Breast epithelium (tissue), 4 donors: ENCODE measurements at places on chromosomes 1 and 21. TPM values are rescaled to one million over a fixed set of nuclear protein-coding genes. Genes with fewer than 3 reads are reported as not detected.

DNA sequence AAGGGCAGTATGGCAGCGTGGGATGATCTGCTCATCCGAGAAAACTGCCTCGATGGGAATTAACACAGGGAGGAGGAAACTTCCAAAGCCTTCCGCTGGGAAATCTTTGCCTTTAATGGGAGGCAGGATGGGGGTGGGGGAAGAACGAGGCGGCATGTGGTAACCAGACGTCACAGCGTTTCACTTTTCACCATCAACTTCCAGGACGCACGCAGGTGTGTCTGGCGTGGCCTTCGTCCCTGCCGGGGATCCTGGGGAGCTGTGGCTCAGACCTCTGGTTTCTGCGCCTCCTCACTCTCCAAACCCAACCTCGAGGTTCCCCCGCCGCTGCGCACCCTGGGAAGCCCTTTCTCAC is 282 bp downstream of the RSPH1 start:
- no peaks in the 10 kb centered on the region for H3K27me3 ChIP-seq
- peak overlapping the region; percentile 86 for H3K27ac ChIP-seq
- DNase-seq: no peak

DNA sequence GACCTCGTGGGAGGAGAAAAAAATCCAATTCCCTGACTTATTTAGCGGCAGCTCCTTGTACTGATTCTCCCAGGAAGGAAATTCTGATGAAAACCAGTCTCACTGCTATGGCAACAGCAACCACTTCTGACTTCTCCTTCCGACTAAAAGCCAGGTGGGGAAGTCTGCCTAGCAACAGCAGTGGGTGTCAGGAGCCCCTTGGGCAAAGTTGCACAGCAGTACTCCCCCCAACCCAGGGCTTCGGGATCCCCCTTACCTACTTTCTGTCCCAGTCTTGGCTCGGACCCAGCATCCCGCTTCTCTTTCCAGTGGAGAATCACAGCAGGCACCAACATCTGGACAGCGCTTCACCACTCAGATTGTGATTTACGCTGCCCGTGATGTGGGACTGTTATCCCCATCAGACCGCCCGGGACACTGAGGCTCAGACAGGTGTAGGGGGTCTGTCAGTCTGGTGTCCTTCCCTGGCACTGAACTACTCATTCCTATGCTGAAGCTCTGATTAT is 24.6 kb downstream of the NKAIN1 start:
- H3K4me1 ChIP-seq: no peaks in the 10 kb centered on the region
- H3K27me3 ChIP-seq: no peaks in the 10 kb centered on the region
- H3K36me3 ChIP-seq: no peaks in the 10 kb centered on the region
- H3K4me3 ChIP-seq: no peak overlapping the region
- peak overlapping the region; percentile 1 for H3K27ac ChIP-seq

DNA sequence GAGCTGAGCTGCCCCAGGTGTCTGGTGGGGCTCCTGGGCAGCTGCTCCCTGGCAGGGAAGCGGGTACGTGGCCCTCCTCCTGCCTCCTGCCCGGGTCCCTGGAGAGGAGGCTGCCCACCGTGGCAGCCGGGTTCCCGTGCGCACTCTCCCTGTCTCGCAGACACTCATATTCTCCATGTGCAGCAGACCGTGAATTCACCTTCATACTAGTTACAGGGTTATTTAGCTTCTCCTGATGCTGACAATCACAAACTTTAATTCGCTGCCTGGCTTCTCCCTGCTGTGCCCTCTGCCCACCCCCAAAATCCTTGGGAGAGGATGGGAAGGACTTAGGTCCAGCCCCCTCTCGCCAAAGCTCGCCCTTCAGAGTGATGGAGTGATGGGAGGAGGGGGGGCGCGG is 95.3 kb downstream of the CASZ1 start:
- no peaks in the 10 kb centered on the region for H3K36me3 ChIP-seq
- peaks cover 11% of the 10 kb centered on the region for H3K4me1 ChIP-seq
- no peak for DNase-seq
- H3K27ac ChIP-seq: peak overlapping the region; percentile 38
- H3K27me3 ChIP-seq: no peaks in the 10 kb centered on the region
- H3K4me3 ChIP-seq: no peak overlapping the region

DNA sequence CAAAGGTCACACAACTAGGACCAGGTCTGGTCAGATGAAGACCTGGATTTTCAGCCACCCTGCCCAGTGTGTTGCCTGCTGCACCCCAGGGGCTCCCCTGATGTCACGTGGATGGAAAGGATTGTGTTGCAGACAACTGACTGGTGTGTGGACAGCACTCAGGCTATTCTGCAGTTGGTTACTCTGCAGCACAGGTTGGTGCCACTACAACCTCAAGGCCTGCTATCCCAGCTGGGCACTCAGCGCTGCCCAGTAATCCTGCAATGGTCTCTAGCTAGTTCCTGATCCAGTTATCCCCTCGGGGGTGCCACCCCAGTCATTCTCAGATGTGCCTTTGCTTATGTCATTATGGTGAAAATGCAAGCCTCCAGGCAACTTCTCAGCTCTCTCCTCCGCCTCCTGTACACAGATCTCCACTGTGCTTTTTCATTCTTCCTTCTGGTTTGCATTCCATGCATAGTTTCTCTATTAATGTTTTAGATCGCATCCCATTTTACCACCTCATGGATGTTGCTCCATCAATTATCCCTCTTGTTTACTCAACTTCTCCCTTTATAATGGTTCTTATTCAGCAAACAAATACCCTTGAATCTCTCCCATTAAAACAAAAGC is 503.2 kb upstream of the CAMK1G start:
- H3K4me1 ChIP-seq: no peaks in the 10 kb centered on the region
- H3K27ac ChIP-seq: no peak overlapping the region
- no peak overlapping the region for H3K4me3 ChIP-seq
- no peak for DNase-seq
- H3K36me3 ChIP-seq: no peaks in the 10 kb centered on the region

DNA sequence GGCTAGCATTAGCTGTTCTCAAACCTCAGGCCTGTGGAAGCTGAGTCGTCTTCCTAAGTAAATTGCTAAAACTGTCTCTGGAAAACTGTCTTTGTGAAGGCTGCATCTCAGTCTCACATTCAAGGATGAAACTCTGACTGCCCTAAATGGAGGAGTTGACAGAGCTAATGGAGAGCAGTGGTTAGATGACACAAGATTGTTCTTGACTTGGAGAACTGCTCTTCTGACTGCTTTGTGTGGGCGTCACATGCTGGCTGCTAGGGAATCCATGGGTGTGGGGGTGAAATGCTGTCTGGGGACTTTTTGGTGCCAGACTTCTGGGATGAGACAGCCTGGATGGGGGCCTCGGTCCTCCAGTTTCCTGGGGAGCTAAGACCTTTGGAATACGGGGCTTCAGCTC is 24.5 kb upstream of the TSPAN2 start:
- H3K36me3 ChIP-seq: no peaks in the 10 kb centered on the region
- H3K27ac ChIP-seq: no peak overlapping the region
- no peak overlapping the region for H3K4me3 ChIP-seq

DNA sequence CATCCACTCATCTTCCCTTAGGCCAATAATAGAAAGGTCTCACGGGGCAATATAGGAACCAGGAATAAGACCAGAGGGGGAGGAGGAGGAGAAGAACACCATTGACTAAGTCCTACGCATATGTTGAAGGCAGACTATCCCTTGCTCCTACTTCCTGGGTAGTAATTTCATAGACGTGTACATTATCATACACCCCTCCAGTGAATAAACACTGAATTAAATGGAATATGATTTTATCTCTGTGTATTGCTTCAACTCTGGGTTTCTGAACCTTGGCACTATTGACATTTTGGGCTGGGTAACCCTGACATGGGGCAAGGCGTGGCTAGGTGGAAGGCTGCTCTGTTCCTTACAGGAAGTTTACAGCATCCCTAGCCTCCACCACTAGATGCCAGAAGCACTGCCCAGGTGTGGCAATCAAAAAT is 17.3 kb upstream of the FHAD1 start:
- H3K27me3 ChIP-seq: no peaks in the 10 kb centered on the region
- DNase-seq: no peak
- no peak overlapping the region for H3K27ac ChIP-seq
- H3K4me3 ChIP-seq: no peak overlapping the region
- H3K36me3 ChIP-seq: no peaks in the 10 kb centered on the region

DNA sequence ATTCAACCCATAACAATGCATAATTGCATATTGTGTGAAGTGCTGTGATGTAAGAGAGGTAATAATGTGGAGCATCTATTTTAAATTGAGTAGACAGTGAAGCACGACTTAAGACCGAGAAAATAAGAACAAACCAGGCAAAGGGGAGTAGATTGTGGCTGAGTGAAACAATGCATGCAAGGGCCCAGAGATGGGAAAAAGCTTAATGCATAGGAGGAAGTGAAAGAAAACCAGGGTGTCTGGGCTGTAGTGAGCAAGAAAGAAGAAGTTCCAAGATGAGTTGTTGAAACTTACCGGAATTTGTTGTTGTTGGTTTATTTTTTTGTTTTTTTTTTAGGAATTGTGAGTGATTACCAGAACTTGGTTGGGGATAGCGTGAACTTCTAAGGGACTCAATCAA is 104.7 kb downstream of the SNX7 start:
- H3K4me1 ChIP-seq: no peaks in the 10 kb centered on the region
- H3K36me3 ChIP-seq: no peaks in the 10 kb centered on the region
- no peak for DNase-seq
- H3K27me3 ChIP-seq: no peaks in the 10 kb centered on the region
- no peak overlapping the region for H3K4me3 ChIP-seq

DNA sequence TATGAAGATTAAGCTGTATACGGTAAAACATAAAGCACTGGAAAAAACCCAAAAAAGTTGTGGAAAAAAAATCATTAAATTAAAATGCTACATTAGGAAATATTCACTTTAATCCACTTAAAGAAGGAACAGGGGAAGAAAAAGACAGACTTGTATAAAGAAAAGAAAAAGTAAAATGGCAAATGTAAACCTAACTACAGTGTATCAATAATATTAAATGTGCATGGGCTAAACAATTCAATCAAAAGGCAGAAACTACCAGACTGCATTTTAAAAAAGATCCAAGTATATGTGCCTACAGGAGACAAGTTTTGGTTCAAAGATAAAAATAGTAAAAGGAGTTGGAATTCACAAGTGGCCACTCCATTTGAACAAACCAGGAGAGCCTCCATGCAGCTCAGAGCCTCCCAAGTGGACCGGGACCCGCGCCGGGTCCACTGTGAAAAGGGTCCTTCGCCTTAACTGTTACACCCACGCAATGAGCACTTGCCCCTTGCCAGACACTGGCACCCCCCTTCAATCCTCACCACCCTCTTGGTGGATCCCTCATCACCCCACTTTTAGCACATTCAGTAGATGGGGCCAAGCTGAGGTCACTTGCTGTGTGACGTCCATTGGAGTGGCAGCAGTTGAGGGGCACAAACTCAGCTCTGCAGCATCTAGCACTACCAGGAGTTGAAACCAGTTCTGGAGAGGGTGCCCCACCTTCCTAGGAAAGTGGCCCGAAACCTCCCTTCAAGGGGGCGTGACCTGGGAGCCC is 898 bp downstream of the C1orf174 start:
- H3K27ac ChIP-seq: peak overlapping the region; percentile 89
- peak overlapping the region; percentile 95 for H3K4me3 ChIP-seq
- no peaks in the 10 kb centered on the region for H3K27me3 ChIP-seq
- H3K36me3 ChIP-seq: no peaks in the 10 kb centered on the region
- DNase-seq: no peak
- peaks cover 6% of the 10 kb centered on the region for H3K4me1 ChIP-seq

GRCh38 chr1:200040481-200041138 is 13.1 kb downstream of the NR5A2 start:
- peak overlapping the region; percentile 72 for H3K4me3 ChIP-seq
- peaks cover 14% of the 10 kb centered on the region for H3K4me1 ChIP-seq
- peaks cover 100% of the 10 kb centered on the region for H3K27me3 ChIP-seq
- no peak for DNase-seq
- H3K27ac ChIP-seq: peak overlapping the region; percentile 29

GRCh38 chr1:81800695-81801650 is at the start of gene ADGRL2:
ADGRL2 (plus strand) TSS chr1:81800934; CDS start chr1:81836985, 36,051 bp downstream.
- H3K4me3 ChIP-seq: peak within 1 kb of the TSS; percentile 89
- H3K27ac ChIP-seq: peak within 1 kb of the TSS; percentile 96
- no peaks in the 10 kb centered on the region for H3K27me3 ChIP-seq
- H3K4me1 ChIP-seq: no peaks in the 10 kb centered on the region

DNA sequence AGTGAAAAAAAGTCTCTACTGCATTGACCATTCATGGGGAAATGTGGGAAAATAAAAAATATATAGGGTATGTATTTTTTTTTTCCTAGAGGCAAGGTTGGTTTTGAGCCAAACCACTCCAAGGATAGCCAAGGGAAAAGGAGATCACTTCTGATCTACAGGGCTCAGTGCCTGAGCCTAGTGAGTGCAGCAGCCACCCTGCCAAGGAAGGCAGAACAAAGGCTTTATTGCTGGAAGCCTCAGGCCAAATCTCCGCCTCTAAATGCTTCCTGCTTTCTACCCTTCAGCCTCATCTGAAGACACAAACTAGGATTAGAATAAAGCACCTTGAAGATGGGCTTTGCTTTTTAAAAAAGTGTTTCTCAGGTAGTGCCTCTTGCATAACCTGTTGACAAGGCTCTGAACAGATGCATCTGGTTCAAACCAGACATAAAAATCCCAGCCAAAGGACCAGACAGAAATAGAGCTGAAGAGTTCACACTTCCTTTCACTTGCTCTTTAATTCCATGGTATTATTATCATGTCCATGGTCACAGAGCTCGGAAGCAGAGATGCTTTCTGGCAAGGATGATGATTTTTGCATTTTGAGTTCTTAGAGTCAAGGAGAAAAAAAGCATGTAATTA is 10.5 kb downstream of the C1orf115 start:
- H3K4me3 ChIP-seq: no peak overlapping the region
- peak overlapping the region; percentile 21 for H3K27ac ChIP-seq
- no peaks in the 10 kb centered on the region for H3K27me3 ChIP-seq
- no peaks in the 10 kb centered on the region for H3K36me3 ChIP-seq

DNA sequence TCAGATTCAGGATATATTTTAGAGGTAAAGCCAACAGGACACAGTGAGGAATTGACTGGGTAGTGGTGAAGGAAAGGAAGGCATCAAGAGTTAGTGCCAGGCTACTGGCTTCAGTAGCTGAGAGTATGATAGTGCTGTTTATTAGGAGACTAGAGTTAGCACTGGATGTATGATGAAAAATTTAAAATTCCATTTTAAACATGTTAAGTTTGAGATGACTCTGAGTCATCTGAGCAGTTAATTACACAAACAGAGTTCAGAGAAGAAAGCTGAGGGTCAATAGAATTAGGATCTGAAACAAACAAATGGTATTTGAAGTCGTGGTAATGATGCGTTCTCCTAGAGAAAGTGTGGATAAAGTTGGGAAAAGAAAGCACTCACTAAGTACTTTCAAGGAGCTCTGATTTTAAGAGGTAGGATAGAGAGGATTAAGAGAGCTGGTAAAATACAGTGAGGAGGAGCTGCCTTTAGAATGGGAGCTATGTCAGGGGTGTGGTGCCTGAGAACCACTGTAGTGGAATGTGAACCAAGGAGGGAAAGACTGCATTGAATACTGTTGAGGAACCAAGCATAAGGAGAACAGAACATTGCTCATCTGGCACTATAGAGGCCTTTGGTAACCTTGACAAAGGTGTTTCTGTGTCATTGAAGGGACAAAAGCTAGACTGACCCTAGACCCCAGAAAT is 21.7 kb upstream of the SHCBP1L start:
- H3K27me3 ChIP-seq: no peaks in the 10 kb centered on the region
- H3K4me3 ChIP-seq: no peak overlapping the region
- no peaks in the 10 kb centered on the region for H3K4me1 ChIP-seq
- H3K27ac ChIP-seq: no peak overlapping the region
- DNase-seq: no peak

TTLL7 gene
- 15.1 TPM for total RNA-seq

ASCL5 gene
- total RNA-seq: not detected

FAM72D gene
- not detected for total RNA-seq

CIART gene
- total RNA-seq: 7.4 TPM

NUAK2 gene
- total RNA-seq: 0.98 TPM

KCNA2 gene
- 0.33 TPM for total RNA-seq

OR10K1 gene
- total RNA-seq: not detected

BTG3 gene
- 55.6 TPM for total RNA-seq

ELAPOR1 gene
- 0.64 TPM for total RNA-seq

FMOD gene
- 92.4 TPM for total RNA-seq
